ENCODE measurements at places on chromosomes 11 and 22.

- DNase-seq: no peak
These were observed 2.8 kb upstream of the TRIM3 start for GRCh38 chr11:6476571-6476970.

DNA sequence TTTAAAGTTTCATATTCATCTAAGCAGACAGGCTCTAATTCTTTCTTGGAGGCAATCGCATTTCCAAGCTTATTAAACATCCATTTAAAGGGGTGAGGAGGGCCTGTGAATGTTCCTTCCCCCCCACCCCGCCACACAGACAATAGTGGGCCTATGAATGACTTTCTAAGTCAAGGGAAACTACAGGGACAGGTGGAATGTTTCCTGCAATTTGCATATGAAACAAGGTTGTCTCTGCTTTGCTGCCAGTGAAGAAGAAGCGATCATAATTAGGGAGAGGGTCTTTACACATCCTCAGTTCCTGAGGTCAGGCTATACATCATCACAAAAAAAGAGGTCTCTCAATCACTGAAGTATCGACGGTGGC, 127.9 kb upstream of the OPCML start:
- DNase-seq: no peak

- no peak for DNase-seq
These were observed 50.5 kb upstream of the LRRC55 start for GRCh38 chr11:57131080-57131790.

DNA sequence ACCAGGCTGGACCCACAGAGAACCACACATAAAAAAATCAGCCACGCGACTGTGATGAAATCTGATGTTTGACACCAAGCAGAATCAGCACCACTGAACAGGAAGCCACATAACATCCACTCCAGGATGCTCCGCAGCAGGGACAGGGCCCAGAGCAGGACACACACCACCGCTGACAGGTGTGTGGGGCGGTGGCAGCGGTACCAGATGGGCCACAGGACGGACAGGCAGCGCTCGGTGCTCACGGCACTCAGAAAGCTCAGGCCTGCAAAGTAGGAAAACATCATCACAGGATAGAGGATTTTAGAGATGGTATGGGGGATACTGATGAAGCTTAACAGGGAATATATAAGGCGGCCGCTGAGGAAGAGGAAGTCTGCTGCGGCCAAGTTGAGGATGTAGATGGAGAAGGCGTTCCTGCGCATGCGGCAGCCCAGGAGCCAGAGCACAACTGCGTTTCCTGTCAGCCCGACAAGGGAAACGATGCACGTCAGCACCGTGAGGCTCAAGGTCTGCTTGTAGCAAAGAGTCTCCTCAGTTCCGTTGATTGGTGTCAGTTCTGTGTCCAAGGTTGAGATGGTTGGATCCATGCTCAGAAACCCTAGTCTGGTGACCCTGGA, 4.9 kb downstream of the MRGPRX1 start:
- no peak for DNase-seq

DNA sequence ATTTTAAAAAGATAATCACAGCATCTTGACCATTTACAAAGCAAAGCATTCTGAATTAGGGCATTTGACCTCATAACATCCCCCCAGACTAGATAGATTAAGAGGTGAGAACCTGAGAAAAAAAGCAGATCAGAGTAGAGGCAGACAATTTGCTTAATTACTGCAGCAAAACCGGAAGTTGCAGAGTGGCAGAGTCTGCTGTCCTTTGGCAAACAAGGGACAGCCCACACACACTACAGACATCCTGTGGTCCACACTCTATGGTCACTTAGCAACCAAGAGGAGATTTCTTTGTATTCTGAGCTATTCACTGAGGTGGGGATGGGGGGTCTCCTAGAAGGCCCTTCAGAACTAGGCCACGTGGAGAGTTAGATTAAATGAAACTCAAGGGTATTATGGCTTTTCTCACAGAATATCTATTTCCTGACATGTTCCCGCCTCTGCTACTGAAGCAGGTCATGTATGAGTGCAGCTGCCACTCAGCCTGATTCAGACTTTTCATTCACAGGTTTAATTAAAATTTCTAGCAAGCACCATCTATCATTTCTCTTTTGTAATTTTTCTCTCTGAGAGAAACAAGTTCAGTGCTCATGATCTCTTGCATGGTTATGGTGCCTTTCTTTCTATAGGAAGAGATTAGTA, 48.5 kb downstream of the SVIP start:
- no peak for DNase-seq

DNA sequence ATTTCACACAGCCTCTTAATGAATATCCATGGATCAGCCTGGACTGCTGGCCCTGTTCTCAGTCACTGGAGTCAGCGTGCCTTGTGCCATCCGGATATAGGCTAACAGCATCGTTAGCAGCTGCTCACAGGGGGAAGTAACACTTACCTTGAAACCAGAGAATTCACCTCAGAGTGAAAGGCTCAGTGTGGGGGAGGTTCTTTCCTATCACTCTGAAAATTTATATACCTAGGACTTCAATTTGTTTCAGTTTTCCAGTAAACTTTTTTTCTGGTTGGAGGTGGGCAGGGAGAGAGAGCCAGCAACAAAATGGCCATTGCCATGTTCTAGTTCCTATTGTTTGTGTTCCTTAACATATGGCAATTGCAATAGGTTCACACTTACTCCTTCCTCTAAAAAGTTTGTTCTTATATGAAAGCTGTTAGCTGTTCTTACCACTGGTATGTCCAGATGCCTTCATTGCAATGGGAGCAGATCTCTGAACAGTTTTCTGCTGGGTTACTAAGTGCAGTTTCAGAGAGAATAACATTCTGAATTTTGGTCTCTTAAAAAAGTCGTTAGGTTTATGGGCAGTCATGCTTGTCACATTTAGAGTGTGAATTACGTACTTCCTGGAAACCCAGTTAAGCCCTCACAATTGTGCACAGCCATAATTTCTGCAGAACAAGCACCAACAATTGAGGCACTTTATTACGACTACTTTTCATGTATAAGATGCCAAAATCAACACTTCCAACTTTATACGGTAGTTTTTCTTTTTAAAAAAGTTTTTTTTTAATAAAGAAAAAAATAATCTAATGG, 247.6 kb downstream of the CADM1 start:
- no peak for DNase-seq

GRCh38 chr22:50536226-50536625, 6.4 kb upstream of the TYMP start:
- DNase-seq: no peak

- DNase-seq: no peak
These were observed 5.0 kb downstream of the SEZ6L start for GRCh38 chr22:26174280-26174679.

DNA sequence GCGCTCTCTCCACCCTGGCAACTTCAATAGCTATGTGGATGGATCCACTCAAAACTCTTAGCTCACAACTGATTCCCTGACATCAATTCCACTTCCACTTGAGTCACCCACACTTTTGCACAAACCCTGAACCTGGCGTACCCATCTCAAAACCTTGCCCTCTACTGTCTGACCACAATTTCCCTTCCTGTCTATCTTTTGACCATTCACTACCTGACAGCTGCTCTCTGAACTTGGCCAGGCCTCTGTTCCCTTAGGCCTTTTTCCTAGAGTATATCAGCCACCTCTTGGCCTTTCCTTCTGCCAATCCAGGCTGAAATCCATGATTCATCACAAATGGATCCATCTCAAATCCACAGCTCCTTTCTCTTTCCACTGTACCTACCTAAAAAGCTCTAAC, 106.0 kb downstream of the RPL27A start:
- DNase-seq: no peak

DNA sequence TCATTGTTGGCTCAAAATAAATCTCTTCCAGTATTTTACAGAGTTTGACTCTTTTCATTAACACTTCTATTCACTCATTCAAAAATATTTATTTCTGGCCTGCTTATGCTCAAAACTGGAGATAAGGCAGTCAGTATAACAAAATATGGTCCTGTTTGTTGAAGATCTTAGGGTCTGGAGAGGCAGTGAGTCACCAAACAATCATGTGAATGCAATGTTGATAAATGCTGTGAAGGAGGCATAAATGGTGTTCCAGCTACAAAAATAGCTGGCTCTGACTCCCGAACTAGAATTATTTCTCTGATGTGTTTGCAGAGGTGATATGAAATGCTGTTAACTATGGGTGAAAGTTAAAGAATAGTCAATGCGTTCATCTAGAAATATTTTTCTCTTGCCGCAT, 390.6 kb downstream of the AASDHPPT start:
- no peak for DNase-seq

DNA sequence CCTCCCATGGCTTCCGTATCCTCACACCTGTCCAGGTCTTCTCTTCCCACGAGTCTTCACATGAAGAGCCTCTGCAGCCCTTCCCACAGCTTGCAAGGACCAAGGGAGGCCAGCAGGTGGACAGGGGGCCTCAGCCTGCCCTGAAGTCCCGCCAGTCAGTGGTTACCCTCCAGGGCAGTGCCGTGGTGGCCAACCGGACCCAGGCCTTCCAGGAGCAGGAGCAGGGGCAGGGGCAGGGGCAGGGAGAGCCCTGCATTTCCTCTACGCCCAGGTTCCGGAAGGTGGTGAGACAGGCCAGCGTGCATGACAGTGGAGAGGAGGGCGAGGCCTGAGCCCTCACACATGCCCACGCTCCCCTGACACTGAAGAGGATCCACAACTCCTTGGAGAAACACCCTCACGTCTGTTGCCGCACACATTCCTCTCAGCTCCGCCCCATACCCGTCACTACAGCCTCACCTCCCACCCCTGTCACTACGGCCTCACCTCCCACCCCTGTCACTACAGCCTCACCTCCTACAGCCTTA, 8.3 kb downstream of the SSH3 start:
- DNase-seq: no peak

DNA sequence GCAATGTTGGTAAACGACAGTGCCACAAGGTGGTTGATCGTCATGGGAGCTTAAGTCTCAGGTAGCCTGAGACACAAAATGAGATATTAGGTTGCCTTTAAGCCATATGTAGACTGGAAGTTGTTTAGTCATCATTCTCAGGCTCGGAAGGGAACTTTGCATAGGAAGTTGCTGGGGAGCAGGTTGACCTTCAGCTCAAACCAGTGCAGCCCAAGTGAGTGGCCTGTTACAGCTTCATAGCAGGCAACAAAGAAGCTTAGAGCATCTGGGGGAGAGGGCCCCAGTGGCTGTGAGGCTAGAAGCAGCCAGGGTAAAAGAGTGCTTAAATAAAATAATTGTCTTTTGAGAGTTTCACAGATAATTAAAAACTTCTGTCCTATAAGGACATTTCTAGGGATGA, 404.0 kb downstream of the GUCY1A2 start:
- DNase-seq: no peak

DNA sequence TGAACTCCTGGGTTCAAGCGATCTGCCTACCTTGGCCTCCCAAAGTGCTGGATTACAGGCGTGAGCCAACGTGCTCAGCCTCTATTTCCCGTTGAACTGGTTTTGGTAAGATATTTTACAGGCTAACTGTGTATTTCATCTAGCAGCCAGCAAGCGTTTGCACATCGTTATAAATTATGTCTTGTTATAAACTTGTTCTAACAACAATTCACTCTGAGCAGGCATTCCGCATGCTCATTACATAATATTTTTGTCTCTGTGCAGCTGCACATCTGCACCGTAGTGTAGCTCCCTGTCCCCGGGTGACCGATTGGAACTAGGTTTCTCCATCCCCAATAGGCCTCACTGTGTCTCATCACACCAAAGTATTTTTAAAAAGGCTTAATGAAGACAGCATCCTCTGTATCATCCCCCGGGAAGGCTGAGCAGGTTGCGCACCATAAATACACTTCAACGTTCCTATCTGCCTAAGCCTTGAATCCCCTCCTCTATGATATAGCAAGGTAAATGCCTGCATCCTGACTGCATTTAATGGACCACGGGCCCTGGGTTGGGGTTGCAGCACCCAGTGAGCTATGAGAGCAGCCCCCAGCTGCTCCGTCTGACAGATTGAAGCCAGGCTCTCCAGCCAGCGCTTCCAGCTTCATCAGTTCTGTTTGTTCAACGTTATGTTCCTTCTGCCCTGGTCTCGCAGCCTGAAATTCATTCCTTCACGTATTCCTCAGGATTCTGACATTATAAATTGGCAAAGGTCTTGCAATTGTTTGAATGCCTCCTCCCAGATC, 47.7 kb downstream of the TST start:
- no peak for DNase-seq

- DNase-seq: no peak
These were observed 13.4 kb upstream of the ST14 start for GRCh38 chr11:130145975-130146776.
